Naive thymus-derived CD8-positive, alpha-beta T cell (primary cell): ENCODE measurements at places on chromosomes 12 and 14. TPM values are rescaled to one million over a fixed set of nuclear protein-coding genes. Genes with fewer than 3 reads are reported as not detected.

CCDC197 gene
- polyA plus RNA-seq: not detected

DNA sequence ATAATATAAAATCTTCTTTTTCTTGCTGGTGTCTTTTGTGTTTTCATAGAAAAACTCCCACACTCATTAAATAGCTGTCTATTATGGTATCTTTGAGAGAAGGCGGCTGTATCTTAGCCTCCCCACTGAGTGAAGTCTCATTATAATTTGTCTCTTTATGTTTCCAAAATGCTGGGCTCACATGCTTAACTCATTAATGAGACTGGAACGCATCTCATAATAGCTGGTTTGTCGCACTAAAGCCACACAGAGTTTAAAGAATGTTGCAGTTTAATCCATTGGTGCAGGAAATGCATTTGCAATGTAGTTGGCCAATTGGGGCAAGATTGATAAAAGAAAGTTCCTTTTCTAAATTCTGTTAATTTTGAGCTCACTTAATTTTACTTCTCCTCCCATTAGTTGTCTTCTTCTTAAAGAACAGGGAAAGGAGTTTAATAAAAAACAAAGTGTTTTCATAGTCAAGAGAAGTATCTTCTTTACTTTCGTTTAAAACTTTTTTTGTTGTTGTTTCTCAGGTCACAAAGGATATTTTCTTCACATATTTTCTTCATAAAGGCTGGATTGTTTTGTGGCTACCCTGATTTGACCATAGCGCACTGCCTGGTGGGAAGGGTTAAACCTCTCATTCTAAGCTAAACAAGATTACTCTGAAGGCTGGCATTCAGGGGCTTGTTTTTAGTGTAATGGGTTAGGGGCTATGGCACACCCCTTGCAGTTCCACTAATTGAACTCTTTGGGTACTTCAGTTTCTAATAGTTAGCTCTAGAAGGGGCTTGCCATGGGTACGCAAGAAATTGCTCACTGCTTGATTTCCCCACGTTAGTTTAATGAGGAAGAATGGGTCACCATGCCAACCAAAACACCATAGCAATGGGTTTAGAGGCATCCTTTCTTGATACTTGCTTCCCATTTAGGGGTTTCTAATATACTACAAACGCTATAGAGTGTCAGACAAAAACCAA is 197.0 kb downstream of the TMTC2 start:
- DNase-seq: no peak

GRCh38 chr12:52582971-52583456 is 9.4 kb upstream of the KRT74 start:
- peak; percentile 60 for DNase-seq

DNA sequence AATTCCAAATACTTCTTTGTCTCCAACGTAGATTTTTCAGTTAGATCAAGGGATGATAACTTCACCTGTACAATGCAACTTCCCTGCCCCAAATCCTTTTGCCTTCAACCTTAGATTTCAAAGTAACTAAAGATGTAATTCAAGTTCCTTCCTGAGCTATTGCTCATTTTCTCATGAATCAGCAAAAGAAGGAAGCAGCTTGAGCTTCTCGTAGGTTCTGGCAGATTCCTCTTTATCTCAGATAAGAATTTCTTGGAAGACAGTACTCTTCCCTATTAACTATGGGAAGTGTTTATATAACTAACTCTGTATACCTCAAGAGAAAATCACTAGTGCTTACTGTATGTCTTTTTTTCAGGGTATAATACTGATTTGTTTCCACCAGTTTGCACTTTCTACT is 203.8 kb downstream of the RASSF9 start:
- DNase-seq: no peak

GRCh38 chr14:49820176-49820575 is 32.4 kb downstream of the NEMF start:
- DNase-seq: no peak

DNA sequence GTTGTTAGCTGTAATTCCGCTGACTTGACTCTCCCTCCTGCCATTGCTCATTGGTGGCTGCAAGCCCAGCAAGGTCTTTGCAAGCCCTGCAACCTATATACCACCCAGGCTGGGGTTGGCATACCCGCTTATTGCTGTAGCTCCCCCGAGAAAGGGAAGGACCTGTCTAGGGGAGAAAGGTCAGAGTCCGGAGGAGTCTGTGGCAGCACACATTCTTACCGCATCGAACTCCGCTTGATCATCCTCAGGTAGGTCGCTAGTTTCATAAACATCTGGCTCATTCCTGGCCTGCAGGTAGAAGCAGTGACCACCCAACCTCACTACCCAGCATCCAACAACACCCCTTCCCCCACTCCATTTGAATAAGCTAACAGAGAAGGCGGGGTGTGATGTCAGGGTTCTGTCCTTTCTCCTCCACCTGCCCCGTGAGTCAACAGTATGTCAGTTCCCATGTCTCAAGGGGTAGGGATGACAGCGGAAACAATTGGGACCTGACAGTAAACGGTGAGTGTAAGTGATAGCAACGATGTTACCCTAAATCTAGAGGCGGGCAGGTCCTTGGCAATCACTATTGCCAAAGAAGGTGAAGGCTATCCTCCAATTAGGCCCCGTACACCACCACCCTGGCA is 1.1 kb downstream of the DCTN2 start:
- no peak for DNase-seq

DNA sequence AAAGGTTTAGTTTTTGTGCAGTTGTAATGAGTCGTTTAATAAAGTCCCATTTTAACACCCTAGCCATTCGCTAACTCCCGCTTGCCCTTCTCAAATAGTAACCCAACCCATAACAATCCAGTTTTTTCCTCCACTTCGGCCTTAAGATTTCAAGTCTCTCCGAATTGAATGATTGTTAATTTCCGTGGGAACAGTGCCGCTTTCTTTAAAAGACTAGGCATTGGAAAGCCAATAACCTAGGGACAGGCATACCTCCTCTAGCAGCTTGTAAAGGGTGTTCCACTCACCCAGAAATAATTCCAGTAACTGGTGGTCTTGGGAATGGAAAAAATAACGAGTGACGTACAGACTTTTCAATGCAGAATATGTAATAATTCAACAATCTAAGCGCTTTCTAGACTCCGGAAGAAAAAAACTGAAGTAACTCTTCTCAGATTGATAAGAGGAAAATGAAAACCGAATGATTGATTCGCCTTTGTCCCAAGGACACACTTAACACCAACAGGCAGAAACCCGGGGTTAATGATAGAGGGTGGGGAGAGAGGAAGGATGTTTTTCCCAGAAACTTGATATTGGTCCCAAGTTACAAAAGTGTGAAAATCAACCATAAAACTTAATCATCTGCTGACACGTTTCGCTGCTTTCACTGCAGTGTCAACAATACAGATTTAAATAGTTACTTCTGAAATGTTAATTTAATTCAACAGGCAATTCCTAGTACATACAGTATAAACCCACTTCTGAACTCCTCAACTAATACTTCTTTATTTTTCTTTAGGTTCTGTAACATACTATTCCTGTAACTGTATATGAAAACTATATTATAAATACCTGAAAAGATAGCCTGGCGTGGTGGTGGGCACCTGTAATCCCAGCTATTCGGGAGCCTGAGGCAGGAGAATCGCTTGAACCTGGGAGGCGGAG is 1.0 kb upstream of the SINHCAF start:
- no peak for DNase-seq

BEGAIN gene
- 0.25 TPM for polyA plus RNA-seq
